ENCODE measurements at places on chromosomes 2 and 18. TPM values are rescaled to one million over a fixed set of nuclear protein-coding genes. Genes with fewer than 3 reads are reported as not detected.

Gene MPP4
- not detected for total RNA-seq

Gene GKN2
- not detected for total RNA-seq

Gene CD207
- total RNA-seq, result not detected

Gene CCDC150
- 23.9 TPM for total RNA-seq

Gene RAX
- total RNA-seq, result not detected

Gene OXER1
- total RNA-seq, result not detected

Gene ANKZF1
- total RNA-seq, result 106 TPM

Gene CXCR1
- 0.55 TPM for total RNA-seq

All from activated CD8-positive, alpha-beta T cell treated with anti-CD3 and anti-CD28 coated beads, Interleukin-2, amount 10 ng/mL, durations not matched to agents 7 days and 5 days (primary cell).